Activated gamma-delta T cell treated with Interleukin-2 at 50 U/mL for 16 hours (primary cell): ENCODE measurements at places on chromosomes 2 and 18.

DNA sequence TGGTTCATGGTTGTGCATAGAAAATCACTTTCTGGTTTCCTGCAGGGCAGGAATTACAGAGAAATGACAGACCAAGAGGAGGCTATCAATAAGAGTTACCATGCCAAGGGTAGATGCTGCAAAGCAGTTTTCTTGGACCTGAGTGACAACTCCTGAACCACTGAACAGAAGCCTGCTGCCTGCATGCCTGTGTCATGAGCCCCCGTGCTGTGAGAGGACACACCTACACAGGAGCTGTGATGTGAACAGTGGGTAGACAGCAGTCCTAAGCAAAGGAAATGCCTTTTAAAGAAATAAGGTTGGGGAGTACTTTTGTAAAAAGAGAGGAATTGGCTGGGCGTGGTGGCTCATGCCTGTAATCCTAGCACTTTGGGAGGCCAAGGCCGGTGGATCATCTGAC is 54.2 kb upstream of the CREB1 start:
- no peak for DNase-seq

DNA sequence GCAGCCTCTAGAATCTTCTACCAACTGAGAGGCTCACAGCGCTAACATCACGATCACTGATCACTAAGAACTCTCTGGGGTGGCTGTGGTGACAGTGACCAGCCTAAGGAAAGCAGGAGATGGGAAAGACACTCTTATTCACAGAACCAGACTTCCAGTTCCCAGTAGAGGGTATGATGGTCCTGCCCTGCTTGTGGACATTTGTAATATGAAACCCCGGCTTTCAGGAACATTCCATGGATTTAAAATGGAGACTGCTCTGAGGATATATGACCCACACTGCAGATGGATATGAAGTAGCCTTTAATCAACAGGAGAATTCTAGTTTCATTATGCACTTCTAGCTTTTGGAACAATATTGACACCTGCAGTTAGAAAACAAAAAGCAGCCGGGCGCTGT is 131.8 kb downstream of the AFF3 start:
- DNase-seq, result no peak

GRCh38 chr2:112081262-112081661 is 26.2 kb downstream of the TMEM87B start:
- DNase-seq, result no peak

GRCh38 chr2:187567126-187567525 is 12.9 kb upstream of the TFPI start:
- DNase-seq, result no peak

- DNase-seq, result peak; percentile 58
Observed at GRCh38 chr2:39128919-39129391, 8.1 kb upstream of the SOS1 start.

DNA sequence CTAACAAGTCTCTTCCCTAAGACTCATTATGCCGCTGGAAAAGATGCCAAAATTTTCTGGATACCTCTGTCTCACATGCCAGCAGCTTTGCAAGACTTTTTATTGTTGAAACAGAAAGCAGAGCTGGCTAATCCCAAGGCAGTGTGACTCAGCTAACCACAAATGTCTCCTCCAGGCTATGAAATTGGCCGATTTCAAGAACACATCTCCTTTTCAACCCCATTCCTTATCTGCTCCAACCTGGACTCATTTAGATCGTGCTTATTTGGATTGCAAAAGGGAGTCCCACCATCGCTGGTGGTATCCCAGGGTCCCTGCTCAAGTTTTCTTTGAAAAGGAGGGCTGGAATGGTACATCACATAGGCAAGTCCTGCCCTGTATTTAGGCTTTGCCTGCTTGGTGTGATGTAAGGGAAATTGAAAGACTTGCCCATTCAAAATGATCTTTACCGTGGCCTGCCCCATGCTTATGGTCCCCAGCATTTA is 26.3 kb downstream of the DHRS9 start:
- no peak for DNase-seq

- DNase-seq, result peak; percentile 52
Observed at GRCh38 chr2:202178346-202178958, 59.9 kb downstream of the SUMO1 start.

GRCh38 chr2:58137856-58138255 is 91.2 kb downstream of the VRK2 start:
- DNase-seq, result no peak

DNA sequence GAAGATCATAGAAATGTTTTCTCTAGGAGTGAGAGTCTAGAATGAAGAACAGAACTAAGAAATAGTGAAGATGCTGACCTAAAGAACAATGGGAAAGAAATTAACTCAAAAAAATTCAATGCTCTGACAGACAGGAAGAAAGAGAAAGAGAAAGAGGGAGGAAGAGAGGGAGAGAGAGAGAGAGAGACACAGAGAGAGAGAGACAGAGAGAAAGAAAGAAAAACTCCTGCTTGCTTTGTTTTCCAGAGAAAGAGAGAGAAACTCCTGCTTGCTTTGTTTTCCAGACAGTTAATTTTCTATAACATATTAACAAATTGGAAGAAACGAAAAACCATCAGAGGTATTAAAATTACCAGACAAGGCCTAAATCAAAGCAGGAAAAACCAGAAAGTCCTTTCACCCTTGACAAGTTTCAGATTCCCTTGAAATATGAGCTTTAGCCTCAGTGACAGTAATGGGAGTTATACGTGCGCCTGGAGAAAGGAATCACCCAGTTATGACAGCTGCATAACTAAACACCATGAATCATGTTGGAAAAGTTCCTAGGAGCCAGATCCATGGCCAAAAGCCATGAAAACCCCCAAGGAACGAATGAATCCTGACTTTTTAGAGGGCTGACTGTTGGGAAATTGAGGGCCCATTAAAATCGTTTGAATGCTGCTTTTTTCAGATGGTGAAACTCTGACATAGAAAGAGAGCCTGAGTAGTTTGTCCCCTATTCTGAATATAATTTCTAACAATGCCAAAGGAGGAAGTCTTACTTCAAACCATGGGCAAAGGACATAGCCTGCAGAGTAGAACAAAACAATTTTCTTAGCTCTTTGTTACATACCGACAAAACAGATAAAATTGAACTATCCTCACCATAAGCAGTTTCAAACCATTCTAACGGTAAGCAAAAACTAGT is 228.6 kb upstream of the CHST9 start:
- no peak for DNase-seq

DNA sequence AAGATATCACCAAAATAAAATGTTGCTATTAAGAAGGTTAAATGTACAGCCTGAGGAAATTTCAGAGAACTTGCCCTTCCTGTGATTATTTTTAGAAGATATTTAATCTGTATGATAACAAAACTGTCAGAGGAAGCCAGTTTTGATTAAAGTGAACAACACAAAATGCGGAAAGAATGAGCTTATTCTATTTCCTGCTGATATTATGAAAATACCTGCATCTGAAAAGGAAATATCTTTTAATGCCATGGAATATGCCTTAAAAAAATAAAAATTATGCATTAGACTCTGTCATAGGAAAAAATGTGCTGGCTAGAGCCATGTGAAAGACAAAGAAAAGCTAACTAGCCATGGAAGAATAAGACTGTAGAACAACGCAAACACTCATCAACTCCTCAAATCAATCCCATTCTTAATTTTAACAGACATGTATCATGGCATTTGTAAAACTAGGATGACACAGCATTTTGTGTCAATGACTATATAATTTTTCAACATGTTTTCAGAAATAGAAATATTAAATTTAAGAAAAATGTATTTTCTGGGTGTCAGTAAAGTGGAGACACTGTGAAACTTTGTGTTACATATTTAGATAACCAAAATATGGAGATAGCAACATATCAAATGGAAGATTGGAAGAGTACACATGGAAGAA is 1768.2 kb downstream of the SUCLG1 start:
- DNase-seq, result no peak

DNA sequence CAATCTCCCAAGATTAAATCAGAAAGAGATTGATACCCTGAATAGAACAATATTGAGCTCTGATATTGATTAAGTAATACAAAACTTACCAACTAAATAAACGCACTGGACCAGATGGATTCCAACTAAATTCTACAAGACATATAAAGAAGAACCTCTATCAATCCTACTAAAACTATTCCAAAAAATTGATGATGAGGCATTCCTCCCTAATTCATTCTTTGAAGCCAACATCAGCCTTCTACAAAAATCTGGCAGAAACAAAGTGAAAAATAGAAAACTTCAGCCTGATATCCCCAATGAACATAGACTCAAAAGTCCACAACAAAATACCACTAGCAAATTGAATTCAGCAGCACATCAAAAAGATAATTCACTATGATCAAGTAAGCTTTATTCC is 695.5 kb downstream of the NYAP2 start:
- DNase-seq, result no peak
